ENCODE measurements at places on chromosomes 4 and X. TPM values are rescaled to one million over a fixed set of nuclear protein-coding genes. Genes with fewer than 3 reads are reported as not detected.

TLR3 gene
- total RNA-seq: 8.1 TPM

CHRDL1 gene
- total RNA-seq: not detected

UGT2B17 gene
- total RNA-seq: not detected

CTAG1A gene
- not detected for total RNA-seq

TCEAL5 gene
- total RNA-seq: not detected

GALNTL6 gene
- total RNA-seq: not detected
